ENCODE measurements at places on chromosomes 16 and 17. TPM values are rescaled to one million over a fixed set of nuclear protein-coding genes. Genes with fewer than 3 reads are reported as not detected.
A peak's percentile ranks its signal among the peaks of the same experiment; 100 is the strongest.

DNA sequence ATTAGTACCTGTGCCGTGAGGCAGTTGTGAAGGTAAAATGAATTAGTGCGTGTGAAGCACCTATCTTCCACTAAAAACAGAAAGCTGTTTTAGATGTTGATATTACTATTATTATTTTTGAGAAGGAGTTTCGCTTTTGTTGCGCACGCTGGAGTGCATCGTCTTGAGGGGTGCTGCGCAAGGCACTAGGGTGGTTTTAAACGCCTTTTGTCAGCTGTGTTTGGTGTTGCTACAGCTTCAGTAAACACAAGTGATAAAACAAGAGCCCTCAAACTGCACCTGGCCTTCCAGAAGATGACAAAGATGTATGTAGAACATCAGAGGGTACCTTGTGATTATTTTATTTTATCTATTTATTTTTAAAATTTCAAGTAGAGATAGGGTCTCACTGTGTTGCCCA is 38.2 kb downstream of the PLCG2 start:
- no peak for DNase-seq

GRCh38 chr16:65071433-65072311 is 50.2 kb downstream of the CDH11 start:
- DNase-seq, result no peak

GRCh38 chr16:76899767-76900166 is 291.2 kb upstream of the MON1B start:
- no peak for DNase-seq

MYH8 gene
- not detected for polyA plus RNA-seq

IRX5 gene
- polyA plus RNA-seq, result 1.8 TPM

JUP gene
- 9.4 TPM for polyA plus RNA-seq

GRCh38 chr16:72051818-72052217 is 2.5 kb upstream of the HP start:
- no peak for DNase-seq

- no peak for DNase-seq
Measured at GRCh38 chr17:82065638-82066303, at the start of gene DUS1L. DUS1L (minus strand) TSS chr17:82065804; CDS start chr17:82065059, 745 bp downstream.

GRCh38 chr17:38352245-38353085 is 821 bp downstream of the SOCS7 start:
- no peak for DNase-seq

- DNase-seq, result no peak
Measured at GRCh38 chr16:625977-626765, 4.6 kb upstream of the WFIKKN1 start.

IGSF6 gene
- not detected for polyA plus RNA-seq

GRCh38 chr17:50533720-50534148 is 1.2 kb downstream of the EPN3 start:
- DNase-seq, result no peak

SEPHS2 gene
- 44.4 TPM for polyA plus RNA-seq

DNA sequence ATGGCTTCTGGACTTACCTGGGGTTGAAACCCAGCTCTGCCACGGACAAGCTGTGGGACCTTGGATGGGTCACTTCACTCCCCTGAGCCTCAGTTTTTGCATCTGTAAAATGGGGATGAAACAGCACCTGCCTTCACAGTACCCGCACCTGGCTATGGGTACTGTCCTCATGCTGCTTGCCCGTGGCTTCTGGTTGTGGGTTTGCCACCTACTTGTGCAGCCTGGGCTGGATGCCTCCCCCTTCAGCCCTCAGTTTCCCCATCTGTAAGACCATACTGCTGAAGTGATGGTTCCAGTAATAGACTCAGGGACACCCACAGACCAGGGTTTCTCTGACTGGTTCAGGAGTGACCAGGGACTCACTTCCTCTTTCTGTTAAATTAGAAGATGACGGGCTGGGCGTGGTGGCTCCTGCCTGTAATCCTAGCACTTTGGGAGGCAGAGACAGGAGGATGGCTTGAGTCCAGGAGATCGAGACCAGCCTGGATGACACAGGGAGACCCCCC is 9.4 kb downstream of the GLIS2 start:
- no peak for DNase-seq

SPATA32 gene
- not detected for polyA plus RNA-seq

DRC7 gene
- polyA plus RNA-seq, result not detected

DNA sequence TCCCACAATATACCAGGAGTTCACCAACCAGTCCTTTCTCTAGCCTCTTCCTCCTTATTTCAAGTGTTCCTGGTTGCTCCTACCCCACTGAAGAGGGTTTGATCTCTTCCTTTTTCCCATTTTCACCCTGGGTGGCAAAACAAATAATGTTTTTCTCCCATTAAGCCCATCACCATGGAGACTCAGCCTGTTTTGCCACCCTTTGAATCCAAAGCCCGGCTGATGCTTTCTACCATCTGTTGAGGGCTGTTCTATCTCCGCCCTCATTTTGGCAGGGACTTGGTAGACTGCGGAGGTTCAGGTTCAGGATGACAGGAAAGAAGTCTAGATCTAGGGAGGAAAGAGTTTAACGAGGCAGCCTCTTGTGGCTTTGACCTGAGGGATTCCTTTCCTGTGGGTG is 2.6 kb downstream of the DNAH2 start:
- no peak for DNase-seq

GRCh38 chr17:75348386-75349012 is 57.0 kb downstream of the GRB2 start:
- DNase-seq, result no peak

GCGR gene
- polyA plus RNA-seq, result not detected

TPSAB1 gene
- polyA plus RNA-seq, result not detected

DNA sequence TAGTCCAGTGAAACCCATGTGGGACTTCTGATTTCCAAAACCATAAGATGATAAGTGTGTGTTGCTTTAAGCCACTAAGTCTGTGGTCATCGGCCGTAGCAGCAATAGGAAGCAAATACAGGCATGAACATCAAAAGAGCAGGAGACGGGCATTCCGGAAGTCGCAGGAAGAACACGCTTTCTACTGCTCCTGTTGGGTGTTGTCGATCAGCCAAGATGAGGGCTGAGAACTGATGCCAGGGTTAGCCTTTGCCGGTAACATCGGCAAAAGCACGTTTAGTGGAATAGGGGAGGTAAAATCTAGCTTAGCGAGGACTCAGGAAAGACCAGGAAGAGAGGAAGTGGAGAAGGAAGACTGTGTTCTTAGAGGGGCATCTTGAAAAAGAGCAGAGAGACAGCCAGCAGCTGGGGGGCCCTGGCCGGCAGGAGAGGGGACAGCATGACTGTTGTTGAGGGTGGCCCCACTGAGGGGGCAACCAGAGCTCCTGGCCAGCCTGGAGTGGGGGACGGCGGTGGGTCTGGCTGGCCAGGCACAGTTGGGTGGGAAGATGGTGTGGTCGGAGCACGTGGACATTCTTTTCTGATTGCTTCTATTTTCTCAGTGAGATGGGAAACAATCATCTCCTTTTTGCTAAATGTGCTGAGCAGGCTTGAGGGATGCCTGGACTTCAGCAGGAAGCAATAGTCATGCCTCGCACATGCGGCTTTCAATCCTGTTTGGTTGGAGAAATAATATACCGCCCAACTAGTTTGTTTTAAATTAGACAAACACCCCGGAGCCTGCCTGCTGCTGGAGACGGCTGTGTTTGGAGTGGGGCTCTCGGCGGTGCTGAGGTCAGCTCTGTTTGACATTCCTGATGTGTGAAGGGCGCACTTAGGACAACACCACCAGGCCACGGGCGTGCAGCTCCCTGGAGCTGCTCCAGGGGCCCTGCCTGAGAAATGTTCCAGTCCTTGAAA is 109.9 kb downstream of the METRNL start:
- DNase-seq, result peak; percentile 74

- DNase-seq, result peak; percentile 46
Measured at GRCh38 chr17:48194097-48194550, 86.6 kb downstream of the SNX11 start.

DNA sequence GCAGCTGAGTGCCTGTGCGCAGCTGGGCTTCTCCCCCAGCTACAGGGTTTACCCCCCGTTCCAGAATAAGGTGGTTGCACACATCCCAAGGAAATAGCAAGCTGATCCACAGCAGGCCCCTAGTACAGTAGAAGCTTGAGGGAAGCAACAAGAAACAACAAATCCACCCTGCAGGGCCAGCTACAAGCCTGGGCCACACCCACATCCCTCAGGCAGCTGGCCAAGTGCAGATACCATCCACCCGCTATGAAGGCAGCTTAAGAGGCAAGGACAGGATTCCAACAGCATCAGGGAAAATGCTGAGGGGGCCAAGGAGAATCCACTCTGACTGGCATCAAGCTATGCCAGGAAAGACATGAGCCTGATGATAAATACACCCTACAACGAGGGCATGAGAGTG is 66.9 kb upstream of the RCVRN start:
- peak; percentile 1 for DNase-seq

GRCh38 chr17:79304884-79305283 is 230.3 kb downstream of the ENGASE start:
- DNase-seq, result no peak

- DNase-seq, result no peak
Measured at GRCh38 chr17:72008236-72008876, 112.5 kb upstream of the SOX9 start.

GABARAPL2 gene
- polyA plus RNA-seq, result 32.3 TPM

DNA sequence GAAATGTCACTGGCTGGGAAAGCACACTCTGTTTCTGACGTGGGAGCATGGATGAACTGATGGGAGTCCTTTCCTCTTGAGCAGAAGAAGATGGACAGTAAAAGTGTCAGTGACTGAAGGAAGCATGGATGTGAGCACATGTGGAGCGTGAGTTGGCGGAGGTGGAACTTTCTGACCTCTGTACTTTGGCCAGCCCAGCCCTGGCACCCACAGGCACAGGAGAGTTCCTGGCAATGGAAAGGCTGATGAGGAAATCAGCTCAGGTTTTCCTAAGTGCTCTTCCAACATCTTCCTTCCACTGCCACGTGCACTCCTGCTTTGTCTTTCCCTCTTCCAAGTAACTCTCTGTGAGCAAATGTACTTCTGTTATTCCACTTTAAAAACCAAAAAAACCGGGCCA is 276.8 kb downstream of the NTN1 start:
- no peak for DNase-seq

DNA sequence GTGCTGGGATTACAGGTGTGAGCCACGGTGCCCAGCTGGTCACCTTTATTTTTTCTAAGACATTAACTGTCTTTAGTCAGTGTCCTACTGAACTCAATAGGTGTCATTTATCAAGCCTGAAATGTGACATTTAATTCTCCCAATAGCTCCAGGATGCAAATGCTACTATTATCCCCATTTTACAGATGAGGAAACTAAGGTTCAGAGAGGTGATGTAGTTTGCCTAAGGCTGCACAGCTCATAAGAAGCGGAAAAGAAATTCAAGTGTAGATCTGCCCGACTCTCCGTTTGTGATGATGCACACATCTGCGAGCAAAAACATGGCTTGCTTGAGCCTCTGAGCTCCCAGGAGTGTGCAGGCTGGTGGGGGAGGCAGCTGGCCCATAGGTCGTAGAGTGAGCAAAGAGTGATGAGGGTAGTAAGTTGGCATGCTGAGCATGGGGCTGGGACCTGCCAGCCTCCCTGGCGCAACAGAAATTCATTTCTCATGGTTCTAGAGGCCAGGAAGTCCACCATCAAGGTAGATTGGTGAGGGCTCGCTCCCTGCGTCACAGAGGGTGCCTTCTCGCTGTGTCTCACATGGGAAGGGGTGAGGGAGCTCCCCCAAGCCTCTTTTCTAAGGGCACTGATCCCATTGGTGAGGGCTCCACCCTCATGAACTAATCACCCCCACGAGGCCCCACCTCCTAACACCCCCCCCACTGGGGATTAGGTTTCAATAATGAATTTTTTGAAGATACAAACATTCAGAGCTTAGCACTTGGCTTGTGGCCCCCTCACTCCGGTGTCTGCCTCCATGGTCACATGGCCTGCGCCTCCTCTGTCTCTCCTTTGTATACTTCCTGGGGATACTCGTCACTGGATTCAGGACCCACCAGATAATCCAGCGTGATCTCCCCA is 141.5 kb upstream of the PLCG2 start:
- no peak for DNase-seq

- DNase-seq, result no peak
Measured at GRCh38 chr16:50991006-50991405, 160.1 kb downstream of the SALL1 start.

GRCh38 chr17:20294120-20294519 is 173.2 kb downstream of the LGALS9B start:
- DNase-seq, result no peak

- no peak for DNase-seq
Measured at GRCh38 chr16:4381072-4381934, 9.7 kb downstream of the VASN start.

DNA sequence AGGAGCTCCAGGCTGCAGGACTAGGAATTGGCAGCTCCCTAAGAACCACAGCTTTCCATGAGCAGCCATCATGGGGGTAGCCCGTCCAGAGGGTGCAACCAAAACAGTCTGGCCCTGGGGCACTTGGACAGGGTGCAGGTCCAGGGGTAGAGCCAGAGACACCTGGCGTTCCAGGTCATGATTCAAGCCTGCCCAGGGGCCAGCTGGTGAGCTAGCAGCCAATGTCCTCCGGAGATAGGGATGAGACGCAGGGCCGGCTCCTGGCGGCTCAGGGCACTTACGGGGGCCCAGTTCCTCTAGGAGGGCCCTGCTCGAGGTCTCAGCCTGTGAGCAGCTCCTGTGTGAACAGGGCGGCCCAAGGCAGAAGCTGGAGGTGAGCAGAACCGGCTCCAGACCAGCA is 22.1 kb downstream of the PIEZO1 start:
- no peak for DNase-seq

DNA sequence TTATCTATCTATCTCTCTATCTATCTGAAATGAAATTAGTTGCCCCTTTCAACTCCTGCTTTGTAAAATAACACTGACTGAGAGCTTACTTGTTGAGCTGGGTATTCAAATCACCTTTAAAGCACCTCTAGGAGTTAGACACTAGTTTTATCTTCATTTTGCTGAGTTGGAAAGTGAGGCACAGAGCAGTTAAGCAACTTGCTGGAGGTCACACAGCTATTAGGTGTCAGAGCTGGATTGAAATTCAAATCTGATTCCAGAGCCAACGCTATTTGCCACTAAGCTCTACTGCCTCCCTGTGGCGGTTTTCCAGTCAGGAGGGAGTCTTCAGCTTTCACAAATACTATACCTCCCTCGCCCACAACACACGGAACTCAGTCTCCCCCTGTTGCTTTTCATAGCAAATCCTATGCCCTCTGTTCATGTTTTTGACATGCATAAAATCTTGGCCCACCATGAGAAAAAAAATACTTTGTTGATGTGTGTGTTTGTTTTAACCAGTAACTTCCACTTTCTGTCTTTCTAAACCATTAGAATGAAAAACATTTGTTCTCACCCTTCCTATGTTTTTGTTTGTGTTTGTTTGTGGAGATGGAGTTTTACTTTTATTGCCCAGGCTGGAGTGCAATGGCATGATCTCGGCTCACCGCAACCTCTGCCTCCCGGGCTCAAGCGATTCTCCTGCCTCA is 74.8 kb upstream of the SMURF2 start:
- no peak for DNase-seq

CHST5 gene
- not detected for polyA plus RNA-seq

- no peak for DNase-seq
Measured at GRCh38 chr17:42872251-42872965, 21.4 kb downstream of the AOC3 start.

DNA sequence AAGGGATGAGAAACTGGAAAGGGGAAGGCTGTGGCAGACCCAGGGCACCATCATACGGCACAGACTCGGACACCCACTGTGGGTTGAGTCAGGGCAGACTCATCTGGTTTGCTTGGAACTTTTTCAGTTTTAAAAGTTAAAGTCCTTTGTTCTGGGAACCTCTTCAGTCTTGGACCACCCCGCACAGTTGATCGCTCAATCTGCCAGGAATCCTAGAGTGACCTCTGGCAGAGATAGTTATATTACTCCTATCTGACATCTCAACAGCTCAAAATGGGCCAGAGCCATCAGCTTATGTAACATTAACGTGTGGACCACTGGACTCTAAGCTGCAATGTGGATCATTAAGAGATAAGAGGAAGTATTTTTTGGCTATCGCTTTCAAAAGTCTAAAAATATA is 164.3 kb downstream of the ABCA8 start:
- DNase-seq, result no peak

NLK gene
- polyA plus RNA-seq, result 16.5 TPM

Data from BJ (cell line).